SJSA1 (cell line): ENCODE measurements at places on chromosomes 16 and 17. TPM values are rescaled to one million over a fixed set of nuclear protein-coding genes. Genes with fewer than 3 reads are reported as not detected.
A peak's percentile ranks its signal among the peaks of the same experiment; 100 is the strongest.

DNA sequence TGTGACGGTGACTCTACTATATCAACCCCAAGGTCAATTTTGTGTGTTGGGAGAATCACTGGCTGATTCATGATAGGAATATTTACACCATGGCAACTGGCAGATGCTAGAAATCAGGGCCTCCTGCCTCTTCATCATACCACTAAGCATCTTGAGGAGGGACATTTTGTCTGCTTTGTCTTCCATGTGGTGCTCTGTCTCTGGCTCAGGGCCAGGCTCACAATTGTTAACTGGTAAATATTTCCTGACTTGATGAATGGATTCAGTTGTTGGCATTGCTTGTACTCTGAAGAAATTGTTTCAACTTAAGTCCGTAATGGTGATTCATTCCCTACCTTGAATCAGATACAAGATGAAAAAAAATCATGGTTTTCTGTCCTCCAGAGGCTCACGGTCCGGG, 292.7 kb downstream of the HAPSTR1 start:
- DNase-seq, result no peak

DNA sequence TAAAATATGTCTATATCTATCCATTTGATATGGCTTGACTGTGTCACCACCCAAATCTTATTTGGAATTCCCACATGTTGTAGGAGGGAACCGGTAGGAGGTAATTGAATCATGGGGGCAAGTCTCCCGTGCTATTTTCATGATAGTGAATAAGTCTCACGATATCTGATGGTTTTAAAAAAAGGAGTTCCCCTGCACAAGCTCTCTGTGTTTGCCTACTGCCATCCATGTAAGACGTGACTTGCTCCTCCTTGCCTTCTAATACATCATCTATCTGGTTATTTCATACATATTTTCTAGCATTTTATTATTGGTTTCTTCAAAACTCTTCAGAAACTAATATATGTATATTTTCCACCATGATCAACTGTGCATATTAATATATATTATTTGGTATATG, 57.3 kb upstream of the AMZ2 start:
- DNase-seq, result no peak

GRCh38 chr16:8663192-8664089, 11.0 kb upstream of the ABAT start:
- DNase-seq, result no peak

DNA sequence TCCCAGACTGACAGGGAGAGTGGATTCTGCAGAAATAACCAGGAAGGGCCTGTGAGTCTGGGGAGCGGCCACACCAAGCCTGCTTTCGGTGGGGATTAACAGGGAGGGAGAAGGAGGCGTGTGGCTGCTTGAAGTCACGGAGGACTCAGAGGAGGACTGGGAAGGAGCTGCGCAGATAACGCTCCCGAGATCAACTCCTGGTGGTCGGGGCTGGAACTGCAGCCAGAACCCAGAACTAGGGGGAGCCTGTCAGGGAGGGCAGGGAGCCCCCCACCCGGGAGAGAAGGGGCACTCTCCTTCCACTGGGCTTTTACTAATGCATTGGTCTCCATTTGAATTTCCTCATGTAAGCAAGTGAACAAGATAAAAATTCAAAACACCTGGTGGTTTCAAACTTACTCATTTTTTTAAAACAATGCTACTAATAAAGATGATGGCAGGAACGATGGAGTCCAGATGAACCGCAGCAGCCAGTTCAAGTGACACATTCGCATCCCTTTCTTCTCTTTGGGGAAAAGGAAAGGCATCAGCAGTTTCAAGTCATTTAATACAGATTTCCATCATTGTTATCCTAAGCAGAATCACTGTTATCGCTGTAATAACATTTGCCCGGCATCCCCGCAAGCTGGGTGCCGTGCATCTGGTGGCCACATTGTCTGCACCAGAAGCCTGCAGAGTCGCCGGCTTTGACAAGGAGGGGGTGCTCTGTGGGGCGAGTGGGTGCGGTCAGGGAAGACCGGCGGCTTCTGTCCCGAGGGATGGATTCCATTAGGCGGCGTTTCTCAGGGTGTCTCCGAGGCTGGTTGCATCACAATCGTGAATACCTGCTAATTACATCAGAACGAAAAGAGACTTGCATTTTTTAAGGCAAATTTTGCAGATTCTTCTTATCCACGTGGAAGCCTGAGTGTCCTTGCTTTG, 183.0 kb downstream of the FOXL1 start:
- peak; percentile 82 for DNase-seq

DNA sequence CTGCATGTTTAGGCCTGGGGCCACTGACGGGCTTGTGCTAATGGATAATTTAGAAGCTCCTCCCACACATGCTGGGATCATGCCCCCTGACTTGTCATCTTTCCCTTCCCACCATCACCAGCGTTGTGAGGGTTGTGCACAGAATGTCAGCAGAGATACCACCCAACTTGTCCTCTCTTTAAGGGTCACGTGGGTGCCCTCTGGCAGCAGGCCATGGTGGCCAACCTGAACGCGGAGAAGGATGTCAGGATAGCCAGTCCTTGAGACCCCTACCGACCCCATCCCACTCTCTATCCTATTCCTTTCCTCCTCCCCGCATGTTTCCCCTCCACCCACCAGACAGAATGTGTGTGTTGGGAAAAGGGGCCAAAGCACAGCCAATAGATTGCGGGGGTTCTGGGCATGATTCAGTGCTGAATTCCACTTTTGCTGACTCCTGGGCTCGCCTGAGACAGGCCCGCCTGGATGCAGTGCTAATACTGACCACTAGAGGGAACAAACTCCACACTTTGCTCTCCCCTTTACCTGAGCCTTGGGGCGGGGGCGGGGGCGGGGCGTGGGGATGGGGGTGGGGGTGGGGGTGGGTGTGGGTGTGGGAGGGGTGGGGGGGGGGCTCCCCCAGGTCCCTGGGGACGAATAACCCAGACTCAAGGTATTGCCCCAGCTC, at the start of gene GH2:
Gene GH2, minus strand, starts transcription at position 10 of the 667 bp plus-strand sequence. CDS start 143 bp downstream, outside the sequence.
- DNase-seq, result peak; percentile 52

DNA sequence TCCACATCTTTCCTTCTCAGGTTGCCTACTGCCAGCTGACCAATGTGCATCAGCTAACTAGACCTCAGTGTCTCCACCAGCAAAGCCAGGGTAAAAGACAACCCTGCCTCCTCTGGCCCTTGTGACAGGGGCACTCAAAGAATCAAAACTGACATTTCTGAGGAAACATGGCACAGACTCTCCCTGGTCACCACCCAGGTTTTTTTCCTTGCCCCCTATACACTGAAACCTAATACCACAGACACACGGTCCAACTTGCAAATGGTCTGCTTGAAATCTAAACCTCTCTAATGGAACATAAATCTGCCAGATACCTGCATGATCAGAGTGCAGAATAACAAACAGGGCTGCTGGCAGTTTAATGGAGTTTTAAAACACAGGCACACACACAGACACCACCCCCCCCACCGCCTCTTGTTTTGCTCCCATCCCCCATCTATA, 19.5 kb upstream of the CORO6 start:
- no peak for DNase-seq

GRCh38 chr17:62573480-62574117, 53.9 kb upstream of the MRC2 start:
- DNase-seq, result no peak

DNA sequence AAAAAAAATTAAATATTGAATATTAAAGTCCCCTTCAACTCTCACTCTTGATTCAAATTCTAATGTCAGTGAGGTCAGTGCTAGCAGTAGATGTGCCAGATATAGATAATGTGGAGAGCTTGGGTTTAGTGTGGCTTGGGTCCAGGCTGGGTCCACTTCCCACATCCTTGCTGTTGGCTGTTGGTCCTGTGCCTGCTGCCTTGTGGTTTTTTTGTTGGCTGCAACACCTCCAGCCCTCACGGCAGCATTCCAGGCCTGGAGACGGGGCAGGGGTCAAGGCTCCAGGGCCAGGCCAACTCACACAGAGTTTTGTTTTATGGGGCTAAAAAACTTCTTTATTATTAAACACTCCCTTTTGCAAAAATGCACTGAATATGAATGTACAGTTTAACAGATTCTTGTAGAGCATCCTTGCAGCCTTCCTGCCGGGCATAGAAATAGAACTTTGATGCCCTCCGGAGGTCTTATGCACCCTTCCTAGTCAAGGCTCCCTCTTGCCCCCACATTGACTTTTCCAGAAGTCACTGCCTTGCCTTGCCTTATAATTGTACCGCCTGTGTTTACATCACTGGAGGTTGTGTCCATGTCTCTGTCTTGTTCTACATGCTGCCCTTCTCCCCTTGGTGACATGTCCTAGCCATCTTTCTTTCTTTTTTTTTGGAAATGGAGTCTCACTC, 25.5 kb upstream of the MYO15B start:
- DNase-seq, result no peak

GRCh38 chr17:45361976-45362375, 45.2 kb upstream of the MAP3K14 start:
- no peak for DNase-seq

DNA sequence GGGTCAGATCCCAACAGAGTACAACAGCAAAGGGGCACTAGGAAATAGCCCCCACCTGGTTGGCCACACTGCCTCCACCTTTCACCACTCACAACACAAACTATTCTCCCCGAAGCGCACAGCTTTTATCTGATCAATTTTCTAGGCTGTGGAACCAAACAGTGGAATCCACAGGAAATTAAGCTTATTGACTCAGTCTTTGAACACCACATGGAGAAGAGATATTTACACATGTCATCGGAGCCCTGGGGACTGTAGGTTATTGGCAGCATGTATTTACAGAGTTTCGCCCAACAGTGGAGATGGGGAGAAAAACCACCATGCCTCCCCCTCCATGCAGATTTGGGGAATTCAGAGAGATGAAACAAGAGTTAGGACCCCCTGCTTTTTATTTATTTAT, 154.8 kb downstream of the XYLT1 start:
- DNase-seq, result no peak

DNA sequence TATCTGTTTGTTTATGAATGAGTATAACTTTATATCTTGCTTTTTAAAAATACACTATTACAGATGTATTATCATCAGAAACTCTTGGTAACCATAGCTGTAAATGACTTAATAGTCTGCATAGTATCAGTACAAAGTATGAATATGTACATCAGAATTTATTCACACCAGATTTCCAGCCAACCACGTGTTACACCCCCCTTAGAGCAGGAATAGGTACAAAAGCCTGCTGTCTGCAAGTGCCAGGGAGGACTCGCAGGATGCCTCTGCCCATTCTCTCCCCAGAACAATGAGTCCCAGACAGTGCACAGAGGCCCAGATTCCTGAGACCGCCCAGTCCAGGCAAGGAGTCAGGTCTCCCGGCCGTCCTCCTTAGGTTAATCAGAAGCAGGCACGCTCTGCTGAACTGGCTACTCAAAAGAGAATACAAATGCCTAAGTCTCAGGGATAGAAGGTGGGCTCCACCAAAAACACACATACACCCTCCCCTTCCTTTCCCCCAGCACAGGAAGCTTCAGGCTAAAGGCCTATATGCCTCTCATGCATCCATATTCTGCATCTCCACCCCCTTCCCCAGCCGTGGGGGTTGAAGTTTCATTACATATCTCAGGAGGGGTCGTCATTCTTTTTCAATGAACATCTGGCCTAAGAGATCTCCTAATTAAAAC, 159.1 kb upstream of the CDH11 start:
- DNase-seq, result no peak

DNA sequence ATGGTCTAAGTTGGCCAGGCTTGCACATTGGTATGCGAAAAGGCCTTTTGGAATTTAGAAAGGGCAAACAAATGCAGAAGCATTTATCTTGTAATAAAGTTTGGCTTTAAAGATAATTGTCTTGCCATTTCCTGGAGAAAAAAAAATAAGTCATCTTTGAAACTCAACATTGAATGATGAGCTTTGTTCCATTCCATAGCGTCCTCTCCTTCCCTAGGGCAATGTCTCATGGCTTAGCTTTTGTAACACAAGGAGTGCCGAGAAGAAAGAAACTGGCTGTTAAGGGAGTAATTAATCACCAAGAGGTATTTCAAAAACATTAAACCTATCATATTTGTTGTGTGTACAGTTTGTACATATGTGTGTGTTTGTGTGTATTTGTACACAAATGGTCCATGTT, 372.3 kb downstream of the NPIPA8 start:
- DNase-seq, result no peak

DNAI2 gene
- not detected in 2 replicates for total RNA-seq

HBA1 gene
- total RNA-seq, result not detected in 2 replicates

ZNF200 gene
- 8.5 TPM in 2 replicates for total RNA-seq
